ENCODE measurements at places on chromosomes 1 and 21. TPM values are rescaled to one million over a fixed set of nuclear protein-coding genes. Genes with fewer than 3 reads are reported as not detected.
A peak's percentile ranks its signal among the peaks of the same experiment; 100 is the strongest.

DNA sequence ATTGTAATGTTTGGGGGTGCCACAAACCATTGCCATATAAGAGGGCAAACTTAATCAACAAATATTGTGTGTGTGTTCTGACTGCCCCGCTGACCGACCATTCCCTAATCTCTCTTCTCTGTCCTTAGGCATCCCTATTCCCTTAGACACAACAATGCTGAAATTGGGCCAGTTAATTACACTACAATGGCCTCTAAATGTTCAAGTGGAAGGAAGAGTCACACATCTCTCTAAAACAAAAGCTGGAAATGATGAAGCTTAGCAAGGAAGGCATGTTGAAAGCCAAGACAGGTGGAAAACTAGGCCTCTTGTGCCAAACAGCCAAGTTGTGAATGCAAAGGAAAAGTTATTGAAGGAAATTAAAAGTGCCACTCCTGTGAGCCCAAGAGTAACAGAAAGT, 30.2 kb downstream of the LTN1 start:
- no peak overlapping the region for H3K4me3 ChIP-seq
- H3K27ac ChIP-seq = no peak overlapping the region
- DNase-seq = no peak

COL6A2 gene
- total RNA-seq = 194 TPM

DNA sequence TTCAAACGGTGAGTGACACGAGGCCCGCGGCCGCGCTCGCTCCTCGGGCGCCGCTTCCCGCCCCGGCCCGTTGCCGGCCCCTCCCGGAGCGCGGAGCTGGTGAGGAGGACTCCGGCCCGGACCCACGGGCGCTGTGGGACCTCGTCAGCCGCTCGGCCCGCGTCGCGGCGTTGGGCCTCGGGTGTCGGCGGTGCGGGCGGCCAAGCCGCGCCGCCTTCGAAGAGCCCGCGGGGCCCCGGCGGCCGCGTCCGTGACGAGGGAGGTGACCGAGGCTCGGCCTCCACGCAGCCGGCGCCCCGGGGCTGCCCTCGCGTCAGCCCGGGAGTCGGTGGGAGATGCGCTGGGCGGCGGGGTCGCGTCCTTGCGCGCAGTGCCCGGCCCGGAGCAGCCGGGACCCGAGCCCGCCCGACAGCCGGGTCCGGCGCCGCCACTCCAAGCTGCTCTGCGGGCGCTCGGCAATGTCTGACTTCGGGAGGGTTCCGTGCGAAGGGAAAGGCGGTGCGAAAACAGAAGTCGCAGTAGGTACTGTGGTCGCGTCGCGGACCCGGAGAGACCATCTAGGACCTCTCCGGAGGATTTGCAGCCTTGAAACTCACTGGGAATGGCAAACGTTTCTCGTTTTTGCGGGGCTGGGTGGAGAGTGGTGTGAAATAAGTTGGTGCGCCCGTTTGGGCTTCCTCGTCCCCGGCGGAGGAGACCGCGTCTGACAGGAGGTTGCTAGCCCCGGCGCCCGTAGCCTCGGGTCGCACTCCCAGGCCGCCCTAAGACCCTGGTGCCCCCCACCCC, 829 bp downstream of the SPEN start:
- H3K36me3 ChIP-seq = no peaks in the 10 kb centered on the region
- H3K4me3 ChIP-seq = peak overlapping the region; percentile 82
- peak; percentile 20 for DNase-seq
- H3K27me3 ChIP-seq = no peaks in the 10 kb centered on the region
- peaks cover 24% of the 10 kb centered on the region for H3K4me1 ChIP-seq
- H3K27ac ChIP-seq = peak overlapping the region; percentile 87

MTFR1L gene
- total RNA-seq = 44.6 TPM

DNA sequence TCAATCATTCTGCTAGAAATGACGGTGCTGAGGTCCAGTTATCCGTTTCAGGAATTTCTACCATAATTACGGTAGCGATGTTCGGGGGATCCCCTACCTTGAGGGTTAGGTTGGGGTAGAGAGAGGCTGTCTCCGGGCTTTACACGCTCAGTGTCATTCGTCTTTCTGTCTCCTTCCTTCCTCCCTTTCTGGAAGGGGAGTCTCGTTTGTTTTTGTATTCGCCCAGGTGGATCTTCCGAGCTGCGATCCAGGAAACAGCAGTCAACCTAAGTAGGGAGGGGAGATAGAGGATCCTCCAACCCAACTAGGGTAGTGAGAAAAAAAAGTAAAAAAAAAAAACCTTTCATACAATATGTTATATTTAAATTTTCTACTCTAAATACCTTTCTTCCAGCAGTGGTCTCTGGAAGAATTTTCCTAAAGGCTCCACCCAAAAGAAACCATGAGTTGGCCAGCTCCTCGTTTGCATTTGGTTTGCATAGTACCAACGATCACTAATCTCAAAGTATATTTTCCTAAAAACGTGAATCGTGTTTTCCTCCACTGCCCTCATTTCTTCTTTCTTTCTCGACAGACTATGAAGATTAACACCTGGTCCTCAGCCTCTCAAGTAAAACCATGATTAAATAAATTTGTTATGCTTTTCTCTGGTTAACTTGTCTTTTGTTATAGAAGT, 611 bp upstream of the PIK3C2B start:
- no peak for DNase-seq
- peaks cover 35% of the 10 kb centered on the region for H3K27me3 ChIP-seq
- no peaks in the 10 kb centered on the region for H3K36me3 ChIP-seq
- H3K27ac ChIP-seq = no peak overlapping the region
- H3K4me3 ChIP-seq = peak overlapping the region; percentile 66

KLHL20 gene
- 25.4 TPM for total RNA-seq

DNA sequence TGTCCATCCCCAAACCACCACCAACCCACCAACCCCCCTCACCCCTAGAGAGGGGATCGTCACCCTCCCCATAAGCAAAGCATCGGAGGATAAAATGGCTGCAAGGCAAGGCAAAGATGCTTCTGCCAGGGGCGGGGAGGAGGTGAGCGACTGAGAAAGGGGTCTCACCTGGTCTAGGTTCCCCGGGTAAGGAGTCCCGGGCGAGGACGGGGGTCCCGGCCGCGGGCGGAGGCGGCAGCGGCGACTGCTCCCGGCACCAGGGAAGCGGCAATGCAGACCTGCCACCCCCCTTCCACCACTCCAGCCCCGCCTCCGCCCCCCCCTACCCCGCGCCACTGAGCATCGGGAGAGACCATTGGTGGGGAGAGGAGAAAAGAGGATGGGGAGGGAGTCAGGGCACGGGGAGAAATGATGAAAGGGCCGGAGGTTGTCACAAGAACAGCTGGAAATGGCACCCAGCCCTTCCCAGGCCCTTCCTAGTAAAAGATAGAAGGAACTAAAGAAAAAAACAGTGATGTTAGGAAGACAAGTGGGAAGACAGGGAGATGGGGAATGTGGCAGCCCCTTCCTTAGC, at the start of gene SV2A:
SV2A (minus strand) TSS at position 274 of the 574 bp plus-strand sequence. CDS start 4,004 bp downstream, outside the sequence.
- H3K36me3 ChIP-seq = peaks cover 9% of the 10 kb centered on the region
- H3K4me3 ChIP-seq = peak within 1 kb of the TSS; percentile 72
- no peak within 1 kb of the TSS for H3K27ac ChIP-seq
- H3K27me3 ChIP-seq = no peaks in the 10 kb centered on the region
- peak; percentile 44 for DNase-seq

NOS1AP gene
- total RNA-seq = 0.94 TPM

- H3K4me3 ChIP-seq = no peak overlapping the region
- H3K27ac ChIP-seq = no peak overlapping the region
- DNase-seq = no peak
- H3K27me3 ChIP-seq = no peaks in the 10 kb centered on the region
- H3K4me1 ChIP-seq = peaks cover 32% of the 10 kb centered on the region
- H3K36me3 ChIP-seq = no peaks in the 10 kb centered on the region
Observed at GRCh38 chr1:115324649-115325420, 13.2 kb downstream of the NGF start.

DNA sequence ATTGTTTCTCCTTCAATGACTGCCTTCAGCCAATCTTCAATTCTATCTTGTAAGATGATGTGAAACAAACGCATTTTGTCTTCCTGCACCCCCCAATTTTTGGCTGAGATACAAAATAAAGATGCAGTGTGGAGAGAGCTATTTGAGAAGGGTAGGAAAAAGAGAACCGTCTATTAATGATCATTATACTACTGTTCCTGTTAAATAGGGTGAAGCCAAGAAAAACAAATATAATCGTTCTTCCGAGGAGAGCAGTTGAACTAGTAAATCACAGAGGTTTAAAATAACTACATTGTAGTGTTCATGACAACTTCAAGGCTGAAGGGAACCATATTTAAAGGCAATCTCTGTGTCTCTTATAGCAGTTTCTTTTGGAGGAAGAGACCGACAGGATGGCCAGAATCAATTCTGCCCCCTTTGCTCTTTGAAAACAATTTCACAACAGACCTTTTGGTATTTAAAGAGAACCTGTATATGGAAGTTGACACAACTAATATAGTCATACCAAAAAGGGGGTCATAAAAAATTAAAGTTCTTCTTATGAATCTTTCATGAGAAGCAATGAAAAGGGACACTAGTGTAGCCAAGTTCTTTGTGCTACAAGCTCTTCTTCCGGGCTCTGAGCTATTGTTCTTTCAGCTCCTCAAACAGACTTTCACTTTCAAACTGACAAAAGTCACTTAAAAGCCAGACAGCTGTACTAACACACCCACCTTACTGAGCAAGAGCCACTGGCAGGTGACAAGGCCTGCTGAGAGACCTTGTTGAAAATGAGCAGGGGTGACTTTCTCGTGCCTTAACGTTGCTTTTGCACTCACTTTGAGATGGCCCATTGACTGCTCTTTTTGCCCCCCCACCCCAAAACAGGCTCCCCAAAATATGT, 30.9 kb downstream of the PROX1 start:
- no peaks in the 10 kb centered on the region for H3K27me3 ChIP-seq
- H3K4me3 ChIP-seq = no peak overlapping the region
- H3K36me3 ChIP-seq = no peaks in the 10 kb centered on the region
- no peaks in the 10 kb centered on the region for H3K4me1 ChIP-seq
- no peak overlapping the region for H3K27ac ChIP-seq

- H3K27ac ChIP-seq = no peak overlapping the region
- no peak overlapping the region for H3K4me3 ChIP-seq
- H3K27me3 ChIP-seq = no peaks in the 10 kb centered on the region
- peaks cover 18% of the 10 kb centered on the region for H3K4me1 ChIP-seq
- H3K36me3 ChIP-seq = no peaks in the 10 kb centered on the region
- DNase-seq = peak; percentile 92
Observed at GRCh38 chr1:93964777-93965200, 55.6 kb upstream of the GCLM start.

DNA sequence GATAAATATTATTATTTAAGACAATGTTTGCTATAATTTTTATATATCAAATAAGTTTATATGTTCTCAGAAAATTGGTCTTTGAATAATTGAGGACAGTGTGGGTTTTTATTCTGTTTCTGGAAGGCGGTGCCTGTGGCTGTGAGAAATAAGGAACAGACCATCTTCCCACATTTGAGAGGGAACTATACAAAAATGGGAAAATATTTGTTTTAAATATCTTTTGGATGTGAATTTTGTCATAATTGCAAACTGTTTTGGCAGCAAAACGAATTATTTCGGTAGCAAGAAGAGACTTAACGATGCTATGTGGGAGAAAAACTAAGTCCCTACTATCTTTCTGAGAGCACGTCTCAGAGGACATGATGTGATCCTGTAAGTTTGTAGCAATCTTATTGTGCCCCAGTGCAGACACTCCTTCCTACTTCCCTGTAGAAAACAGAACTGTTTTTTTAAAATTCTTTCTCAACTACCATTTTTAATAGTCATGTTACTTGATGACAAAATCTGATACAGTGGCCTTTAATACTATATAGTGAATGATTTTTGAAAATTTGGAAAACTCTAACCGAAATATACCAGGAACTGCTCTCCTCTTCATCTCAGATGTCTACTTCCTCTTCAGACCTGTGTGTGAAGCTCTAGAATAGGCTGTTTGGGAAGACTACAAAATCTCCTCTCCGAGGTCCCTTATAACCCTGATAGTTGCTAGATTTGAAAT, 25.4 kb downstream of the PTPRC start:
- H3K27me3 ChIP-seq = no peaks in the 10 kb centered on the region
- DNase-seq = no peak
- no peaks in the 10 kb centered on the region for H3K36me3 ChIP-seq

DNA sequence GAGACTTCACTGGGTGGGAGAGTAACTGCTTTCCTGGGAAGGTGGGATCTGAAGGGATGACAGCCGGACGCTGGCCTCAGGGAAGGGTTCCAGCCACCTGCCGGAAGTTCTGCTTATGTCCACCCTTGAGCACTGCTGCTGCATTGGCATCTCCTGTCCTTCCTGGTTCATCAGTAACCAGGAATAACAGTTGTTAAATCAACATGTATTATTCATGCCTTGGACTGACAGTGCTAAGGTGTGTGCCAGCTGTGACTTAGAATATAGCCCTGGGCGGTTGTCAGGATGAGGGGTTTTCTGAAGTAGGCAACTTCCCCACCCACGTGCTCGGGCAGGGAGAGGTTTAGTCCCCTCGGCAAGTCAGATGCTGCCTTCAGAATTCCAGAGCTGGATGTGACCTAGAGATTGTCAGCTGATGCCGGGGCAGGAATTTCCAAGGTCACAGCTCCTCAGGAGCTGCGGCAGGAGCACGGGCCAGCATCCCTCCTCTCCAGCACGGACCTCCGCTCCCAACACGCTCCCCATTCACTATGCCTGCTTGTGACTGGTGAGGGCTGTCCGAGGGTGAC, 17.9 kb downstream of the CLDN14 start:
- H3K36me3 ChIP-seq = no peaks in the 10 kb centered on the region
- DNase-seq = no peak
- H3K4me3 ChIP-seq = no peak overlapping the region
- peaks cover 19% of the 10 kb centered on the region for H3K4me1 ChIP-seq
- no peaks in the 10 kb centered on the region for H3K27me3 ChIP-seq

AADACL4 gene
- not detected for total RNA-seq

DNA sequence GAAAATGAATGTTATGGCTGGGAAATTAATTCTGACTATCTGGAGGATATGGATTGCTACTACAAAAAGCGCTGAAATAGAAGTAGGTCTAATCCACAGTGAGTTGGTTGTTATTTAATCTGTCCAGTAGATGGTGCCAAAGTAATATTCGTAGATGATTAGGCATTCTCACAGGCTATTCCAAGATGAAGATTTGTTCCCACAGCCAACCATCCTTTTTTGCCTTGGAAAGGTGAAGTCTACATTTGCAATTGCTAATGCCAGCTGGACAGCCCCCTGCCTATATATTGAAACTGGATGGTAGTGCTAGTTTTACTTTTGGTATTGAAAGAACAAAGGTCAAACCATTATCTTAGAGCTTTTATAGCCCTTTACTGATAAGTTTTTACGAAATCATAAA, 43.8 kb downstream of the RBM11 start:
- no peaks in the 10 kb centered on the region for H3K4me1 ChIP-seq
- H3K27ac ChIP-seq = no peak overlapping the region
- H3K27me3 ChIP-seq = no peaks in the 10 kb centered on the region
- no peak overlapping the region for H3K4me3 ChIP-seq
- peak; percentile 13 for DNase-seq

HOOK1 gene
- 1.7 TPM for total RNA-seq
